ENCODE measurements at places on chromosomes 7 and 10.

DNA sequence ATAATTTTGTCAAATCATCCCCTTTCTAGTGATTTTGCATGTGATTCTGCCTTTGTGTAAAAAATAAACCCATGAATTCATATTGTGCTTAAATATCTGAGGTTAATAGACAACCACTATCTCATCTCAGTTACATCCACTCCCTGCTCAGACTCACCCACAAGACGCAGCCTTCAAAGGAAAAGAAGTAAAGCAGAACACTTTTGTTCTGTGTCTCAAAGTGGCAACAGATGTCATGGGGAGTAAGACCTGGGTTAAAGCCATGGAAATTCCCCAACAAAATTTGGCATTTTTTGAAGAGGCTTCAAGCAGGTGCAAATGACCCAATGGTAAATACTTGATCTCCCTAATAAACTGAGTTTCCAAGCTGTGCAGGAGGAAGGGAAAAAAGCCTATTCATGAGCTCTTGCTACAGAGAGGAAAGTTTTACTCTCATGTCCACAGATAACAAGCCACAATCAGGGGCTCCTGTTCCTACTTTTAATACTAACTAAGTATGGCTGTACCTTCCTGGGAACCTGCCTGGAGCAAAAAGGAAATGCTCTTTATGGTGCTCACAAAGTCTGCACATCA lies 4.7 kb downstream of the CYP3A7 start:
- no peak for DNase-seq

GRCh38 chr10:95275726-95276366 lies 15.0 kb downstream of the PDLIM1 start:
- DNase-seq: no peak

GRCh38 chr7:108063520-108063933 lies 60.6 kb upstream of the LAMB1 start:
- DNase-seq: no peak

DNA sequence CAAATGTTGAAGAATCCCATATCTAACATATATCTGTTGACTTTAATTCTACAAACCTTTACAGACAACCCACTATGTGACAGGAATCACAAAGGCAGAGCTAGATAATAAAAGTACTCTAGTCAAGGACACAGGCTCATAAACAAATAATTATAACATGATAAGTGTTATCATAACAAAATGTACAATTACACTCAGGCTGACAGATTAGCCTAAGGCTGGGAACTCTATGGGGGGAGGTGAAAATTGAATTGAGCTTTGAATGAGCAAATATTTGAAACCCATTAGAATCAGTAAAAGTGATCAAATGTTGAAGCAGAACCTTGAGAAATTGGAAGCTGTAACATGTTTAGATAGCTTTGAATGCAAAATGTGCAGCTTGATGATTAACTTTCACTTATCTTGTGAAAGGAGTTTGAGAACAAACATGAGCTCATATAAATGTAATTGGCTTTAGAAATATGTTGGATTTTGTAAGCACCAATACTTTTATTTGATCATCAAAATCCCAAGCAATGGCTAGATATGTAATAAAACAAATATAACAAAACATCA lies 970.2 kb downstream of the SORCS3 start:
- no peak for DNase-seq

DNA sequence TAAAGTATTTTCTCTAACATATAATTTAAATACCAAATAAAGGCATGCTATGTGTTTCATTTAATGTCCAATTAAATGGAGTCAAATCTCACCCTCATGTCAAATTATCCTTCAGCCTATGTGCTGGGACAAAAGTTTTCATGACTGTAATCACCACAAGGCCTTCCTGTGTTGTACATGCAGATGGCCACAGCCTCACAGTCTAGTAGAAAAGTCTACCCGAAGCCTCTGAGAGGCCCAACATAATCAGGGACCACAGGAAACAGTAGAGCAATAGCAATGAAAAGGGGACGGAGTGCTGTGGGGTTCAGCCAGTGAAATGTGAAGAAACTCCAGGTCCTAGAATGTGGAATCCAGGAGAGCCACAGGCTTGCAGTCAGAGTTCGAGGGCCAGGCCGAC lies 140.2 kb upstream of the KLF6 start:
- DNase-seq: no peak

DNA sequence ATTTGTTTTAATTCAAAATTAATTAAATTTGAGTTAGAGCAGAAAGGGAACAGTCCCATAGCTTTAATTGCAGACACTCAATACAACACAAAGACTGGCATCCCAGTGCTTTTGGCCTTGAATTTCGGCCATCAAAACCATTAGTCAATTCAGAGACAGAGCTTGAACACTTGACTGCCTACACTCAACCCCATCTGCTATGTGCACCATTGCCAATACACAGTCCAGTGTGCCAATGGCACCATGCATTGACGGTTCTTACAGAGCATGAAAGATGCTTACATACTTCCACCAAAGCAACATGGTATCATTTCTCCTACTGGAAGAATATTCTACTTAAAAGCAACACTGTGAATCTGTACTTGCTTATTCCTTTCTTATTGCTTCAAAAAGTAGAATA lies 43.6 kb upstream of the LRRTM3 start:
- no peak for DNase-seq

DNA sequence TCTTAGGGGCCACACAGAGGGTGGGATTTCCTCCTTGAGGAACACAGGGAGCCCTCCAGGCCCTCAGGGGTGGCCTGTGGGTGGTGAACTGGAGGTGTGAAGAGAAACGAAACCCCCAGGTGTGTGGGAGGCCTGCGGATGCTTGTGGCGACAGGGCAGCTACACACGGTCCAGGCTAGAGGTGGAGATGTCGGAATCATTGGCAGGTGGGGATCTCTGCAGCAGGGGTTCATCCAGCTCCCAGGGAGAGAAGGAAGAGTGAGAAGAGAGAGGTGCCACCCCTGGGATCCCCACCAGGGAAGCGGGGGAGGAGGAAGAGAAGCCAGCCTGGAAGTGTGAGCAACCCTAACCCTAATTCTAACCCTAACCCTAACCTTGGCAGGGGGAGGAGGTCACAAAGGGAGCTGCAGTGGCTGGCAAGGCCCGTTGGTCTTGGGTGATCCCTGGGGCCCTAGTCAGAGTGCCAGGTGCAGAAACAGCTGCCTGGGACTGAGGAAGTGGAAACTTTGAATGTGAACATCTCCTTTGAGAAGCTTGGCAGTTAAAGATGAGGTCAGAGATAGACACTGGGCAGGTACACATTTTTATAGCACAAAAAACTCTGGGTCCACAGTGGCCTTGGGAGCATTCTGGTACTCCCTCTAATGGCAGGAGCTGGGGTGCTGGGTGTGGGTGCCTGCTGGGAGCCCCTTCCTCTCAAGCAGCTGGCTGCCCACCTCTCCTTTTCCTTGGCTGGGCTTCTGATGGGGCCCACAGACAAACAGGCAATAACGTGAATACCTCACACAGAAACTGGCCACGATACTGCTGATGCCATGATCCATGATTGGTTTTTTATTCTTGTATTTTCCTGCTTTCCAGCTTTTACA lies 6.8 kb upstream of the AEBP1 start:
- DNase-seq: no peak

GRCh38 chr10:74900297-74900696 lies 73.9 kb downstream of the KAT6B start:
- no peak for DNase-seq
